A549 treated with CORT108297 at 1 μM for 4 hours (cell line): ENCODE measurements at places on chromosomes 7 and 10. TPM values are rescaled to one million over a fixed set of nuclear protein-coding genes. Genes with fewer than 3 reads are reported as not detected.

ZNF117 gene
- total RNA-seq = 0.16 to 0.28 TPM (median 0.20 TPM) in 5 replicates

OPALIN gene
- total RNA-seq = not detected in 5 replicates

SUMF2 gene
- total RNA-seq = 109 to 116 TPM (median 114 TPM) in 5 replicates

PRF1 gene
- total RNA-seq = not detected in 5 replicates

PNPLA8 gene
- total RNA-seq = 11.6 to 17.7 TPM (median 14.2 TPM) in 5 replicates

CCDC172 gene
- not detected in 5 replicates for total RNA-seq

ABCC2 gene
- total RNA-seq = 150 to 171 TPM (median 160 TPM) in 5 replicates

RBP3 gene
- total RNA-seq = not detected in 5 replicates

HYAL4 gene
- not detected in 5 replicates for total RNA-seq

CCL24 gene
- total RNA-seq = not detected in 5 replicates

KCP gene
- 0.14 to 0.25 TPM (median 0.22 TPM) in 5 replicates for total RNA-seq

EN2 gene
- total RNA-seq = 0.48 to 1.0 TPM (median 0.92 TPM) in 5 replicates

MAGI2 gene
- total RNA-seq = 0.27 to 0.46 TPM (median 0.39 TPM) in 5 replicates

CFAP70 gene
- total RNA-seq = 0.10 to 0.25 TPM (median 0.21 TPM) in 5 replicates

NPY4R gene
- 28.7 to 50.0 TPM (median 40.4 TPM) in 5 replicates for total RNA-seq

VWDE gene
- 0.39 to 0.63 TPM (median 0.53 TPM) in 5 replicates for total RNA-seq

FANK1 gene
- total RNA-seq = 2.5 to 4.0 TPM (median 2.8 TPM) in 5 replicates

HOXA13 gene
- total RNA-seq = 1.6 to 2.1 TPM (median 1.9 TPM) in 5 replicates

PLPP4 gene
- total RNA-seq = 0.05 to 0.08 TPM in 2 of 5 replicates, not detected in the others

ATP6V0A4 gene
- total RNA-seq = 0.12 to 0.18 TPM (median 0.15 TPM) in 5 replicates

SFRP4 gene
- total RNA-seq = 3.3 to 4.1 TPM (median 3.7 TPM) in 5 replicates

HTRA1 gene
- 53.6 to 68.1 TPM (median 54.4 TPM) in 5 replicates for total RNA-seq

TBXAS1 gene
- 10.0 to 14.3 TPM (median 13.4 TPM) in 5 replicates for total RNA-seq

DNAH11 gene
- 0.12 to 0.37 TPM (median 0.15 TPM) in 5 replicates for total RNA-seq

FEZF1 gene
- not detected in 5 replicates for total RNA-seq

MACROH2A2 gene
- total RNA-seq = 23.2 to 30.3 TPM (median 28.1 TPM) in 5 replicates

NRP1 gene
- total RNA-seq = 65.7 to 105 TPM (median 89.0 TPM) in 5 replicates

HOXA6 gene
- total RNA-seq = 1.5 to 2.2 TPM (median 1.8 TPM) in 5 replicates

GIMAP5 gene
- 0.14 TPM in 1 of 5 replicates, not detected in the others for total RNA-seq

FGFR2 gene
- total RNA-seq = 0.31 to 0.39 TPM (median 0.36 TPM) in 5 replicates

TEX36 gene
- not detected in 5 replicates for total RNA-seq

ANK3 gene
- 0.18 to 0.54 TPM (median 0.42 TPM) in 5 replicates for total RNA-seq

CLDN3 gene
- 1.2 to 3.8 TPM (median 3.4 TPM) in 5 replicates for total RNA-seq

PNLIP gene
- not detected in 5 replicates for total RNA-seq

DEPP1 gene
- 1.1 to 1.9 TPM (median 1.4 TPM) in 5 replicates for total RNA-seq

GARIN1A gene
- total RNA-seq = 0.33 to 0.70 TPM (median 0.45 TPM) in 5 replicates

LRRD1 gene
- not detected in 5 replicates for total RNA-seq

GRM3 gene
- not detected in 5 replicates for total RNA-seq

ZNF789 gene
- 7.3 to 10.1 TPM (median 8.4 TPM) in 5 replicates for total RNA-seq

STMP1 gene
- 29.9 to 34.8 TPM (median 30.6 TPM) in 5 replicates for total RNA-seq

KIF11 gene
- total RNA-seq = 30.5 to 45.5 TPM (median 34.8 TPM) in 5 replicates

PRKCQ gene
- total RNA-seq = 4.0 to 4.8 TPM (median 4.2 TPM) in 5 replicates

ADGRA1 gene
- total RNA-seq = 0.05 to 0.16 TPM (median 0.09 TPM) in 4 of 5 replicates, not detected in the other

ADAM8 gene
- total RNA-seq = 2.3 to 4.8 TPM (median 3.7 TPM) in 5 replicates

OR6B1 gene
- not detected in 5 replicates for total RNA-seq

BMPER gene
- 6.0 to 10.3 TPM (median 7.0 TPM) in 5 replicates for total RNA-seq

HABP2 gene
- 0.07 to 0.15 TPM (median 0.12 TPM) in 5 replicates for total RNA-seq

HECTD2 gene
- 3.0 to 4.4 TPM (median 3.8 TPM) in 5 replicates for total RNA-seq

NME8 gene
- not detected in 5 replicates for total RNA-seq

HMX3 gene
- 0.09 TPM in 1 of 5 replicates, not detected in the others for total RNA-seq

CHST12 gene
- 7.8 to 16.3 TPM (median 12.4 TPM) in 5 replicates for total RNA-seq

AKR1C3 gene
- 1,149 to 1,243 TPM (median 1,192 TPM) in 5 replicates for total RNA-seq

TMEM26 gene
- 0.01 to 0.18 TPM (median 0.07 TPM) in 5 replicates for total RNA-seq
